Left ventricle myocardium inferior (tissue), 1 donor: ENCODE measurements at places on chromosomes 12 and 14. TPM values are rescaled to one million over a fixed set of nuclear protein-coding genes. Genes with fewer than 3 reads are reported as not detected.

HOXC12 gene
- not detected for total RNA-seq

ASPG gene
- total RNA-seq, result 27.1 TPM

CTDSP2 gene
- total RNA-seq, result 82.6 TPM

LIMA1 gene
- total RNA-seq, result 17.1 TPM

DNA sequence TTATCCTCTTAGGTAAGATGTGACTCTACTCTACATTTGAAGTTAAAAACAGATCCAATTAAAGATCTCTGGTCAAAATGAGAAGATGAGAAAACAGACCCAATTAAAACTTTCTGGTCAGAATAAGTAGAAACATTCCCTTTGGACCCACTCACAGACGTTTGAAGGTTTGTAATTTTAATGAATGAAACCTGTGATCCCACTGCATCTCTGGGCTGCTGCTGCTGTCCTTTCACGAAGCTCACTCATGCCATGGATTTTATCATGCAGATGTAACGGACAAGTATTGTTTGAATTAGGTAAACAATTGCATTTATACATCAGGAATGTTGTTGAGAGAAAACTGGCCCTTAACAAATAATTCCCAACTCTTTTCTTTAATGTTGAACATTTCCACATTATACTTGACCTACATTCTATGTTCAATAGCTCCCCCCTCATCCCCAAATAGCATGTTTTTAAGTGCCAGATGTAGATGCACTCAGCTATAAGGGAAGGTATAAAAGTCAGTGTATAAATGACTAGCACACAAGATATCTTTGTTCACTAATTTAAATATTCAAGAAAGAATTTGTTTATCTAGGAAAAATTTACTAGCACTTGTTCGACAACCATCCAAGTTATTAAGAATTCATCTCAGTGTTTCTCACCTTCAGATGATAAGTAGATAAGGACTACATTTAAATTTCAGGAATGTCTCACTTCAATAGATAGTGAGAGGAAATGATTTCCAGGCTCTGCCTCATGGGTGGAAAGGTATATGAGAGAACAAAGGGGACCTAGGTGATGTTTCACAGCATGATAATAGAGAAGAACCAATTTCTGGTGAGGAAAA is 202.3 kb upstream of the LMNTD1 start:
- no peaks in the 10 kb centered on the region for H3K27me3 ChIP-seq
- H3K4me1 ChIP-seq, result no peaks in the 10 kb centered on the region
- no peaks in the 10 kb centered on the region for H3K36me3 ChIP-seq
- no peak for DNase-seq
- H3K4me3 ChIP-seq, result no peak overlapping the region
- H3K27ac ChIP-seq, result no peak overlapping the region

GRCh38 chr14:34164162-34164864 is 213.4 kb upstream of the EGLN3 start:
- no peak for DNase-seq
- H3K27me3 ChIP-seq, result no peaks in the 10 kb centered on the region
- no peaks in the 10 kb centered on the region for H3K4me1 ChIP-seq

GRCh38 chr12:106980944-106981343 is 6.0 kb downstream of the MTERF2 start:
- H3K27me3 ChIP-seq, result no peaks in the 10 kb centered on the region
- peaks cover 11% of the 10 kb centered on the region for H3K36me3 ChIP-seq
- H3K4me3 ChIP-seq, result no peak overlapping the region
- H3K4me1 ChIP-seq, result peaks cover 87% of the 10 kb centered on the region

DNA sequence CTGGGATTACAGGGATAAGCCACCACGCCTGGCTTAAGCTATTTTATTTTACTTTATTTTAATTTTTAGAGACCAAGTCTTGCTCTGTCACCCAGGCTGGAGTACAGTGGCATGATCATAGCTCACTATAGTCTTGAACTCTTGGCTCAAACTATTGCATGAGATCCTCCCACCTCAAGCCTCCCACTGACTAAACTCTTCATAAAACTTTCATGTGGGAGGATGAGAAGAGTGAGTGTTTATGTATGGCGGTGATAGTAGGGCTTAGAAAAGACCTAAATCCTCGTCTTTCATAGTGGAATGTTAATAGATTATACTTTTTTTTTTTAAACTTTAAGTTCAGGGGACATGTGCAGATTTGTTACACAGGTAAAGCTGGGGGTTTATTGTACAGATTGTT is 23.5 kb upstream of the PPP4R3A start:
- H3K27me3 ChIP-seq, result peaks cover 39% of the 10 kb centered on the region
- H3K27ac ChIP-seq, result no peak overlapping the region
- no peaks in the 10 kb centered on the region for H3K36me3 ChIP-seq
- H3K4me1 ChIP-seq, result no peaks in the 10 kb centered on the region
- no peak for DNase-seq

DNA sequence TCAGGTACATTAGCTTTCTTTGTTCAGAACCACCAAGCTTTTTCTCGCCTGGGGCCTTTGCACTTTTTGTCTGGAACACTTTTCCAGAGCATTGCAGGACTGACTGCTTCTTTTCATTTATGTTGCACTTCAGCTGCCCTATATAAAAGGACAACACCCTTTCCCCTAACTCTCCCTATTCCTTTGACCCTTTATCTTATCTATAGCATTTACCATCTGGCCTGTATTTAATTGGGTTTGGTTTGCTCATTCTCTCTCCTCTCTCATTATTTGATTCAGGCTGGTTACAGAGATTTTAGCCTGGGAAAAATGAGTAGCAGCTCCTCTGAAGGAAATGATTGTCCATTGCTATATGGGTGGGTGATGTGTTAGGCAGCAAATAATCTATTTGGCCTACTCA is 165.4 kb downstream of the KICS2 start:
- no peak overlapping the region for H3K4me3 ChIP-seq
- peaks cover 5% of the 10 kb centered on the region for H3K36me3 ChIP-seq
- no peaks in the 10 kb centered on the region for H3K27me3 ChIP-seq
- no peak overlapping the region for H3K27ac ChIP-seq

GRCh38 chr12:97275728-97276590 is 186.6 kb upstream of the RMST start:
- DNase-seq, result no peak
- no peak overlapping the region for H3K27ac ChIP-seq
- H3K4me3 ChIP-seq, result no peak overlapping the region
- H3K4me1 ChIP-seq, result no peaks in the 10 kb centered on the region
